ENCODE measurements at places on chromosomes 7 and 10. TPM values are rescaled to one million over a fixed set of nuclear protein-coding genes. Genes with fewer than 3 reads are reported as not detected.

Gene ZNF736
- 24.5 TPM for total RNA-seq

Gene VPS37D
- total RNA-seq: 0.40 TPM

Gene VGF
- 0.33 TPM for total RNA-seq

Gene HOXA6
- not detected for total RNA-seq

Gene GPR26
- not detected for total RNA-seq

Gene MRLN
- total RNA-seq: not detected

Gene PTPRN2
- 4.8 TPM for total RNA-seq

Gene MAGI2
- total RNA-seq: 0.08 TPM

Gene HIPK2
- total RNA-seq: 24.0 TPM

Gene PNLIP
- not detected for total RNA-seq

Gene NEURL1
- total RNA-seq: 1.1 TPM

Gene DIP2C
- total RNA-seq: 0.70 TPM

Gene SPDYE8
- not detected for total RNA-seq

Gene AIFM2
- total RNA-seq: 3.7 TPM

Gene EPC1
- total RNA-seq: 41.6 TPM

Gene NRP1
- 2.6 TPM for total RNA-seq

Gene PRR15
- total RNA-seq: not detected

Gene CPEB3
- total RNA-seq: 2.8 TPM

Gene GJC3
- not detected for total RNA-seq

Gene RNF32
- total RNA-seq: 4.1 TPM

Gene CALHM1
- 0.73 TPM for total RNA-seq

Gene SSMEM1
- total RNA-seq: not detected

Gene CRYGN
- 0.35 TPM for total RNA-seq

Gene CREB5
- total RNA-seq: not detected

Gene NXPH1
- total RNA-seq: not detected

Gene HABP2
- total RNA-seq: not detected

Gene VSTM4
- 0.10 TPM for total RNA-seq

Gene CHAT
- not detected for total RNA-seq

Gene NKX6-2
- not detected for total RNA-seq

Gene BAZ1B
- 84.5 TPM for total RNA-seq

Gene TCERG1L
- total RNA-seq: 0.08 TPM

Gene LRRC18
- not detected for total RNA-seq

All from activated CD4-positive, alpha-beta memory T cell treated with anti-CD3 and anti-CD28 coated beads, Interleukin-2, amount 10 ng/mL, durations not matched to agents 7 days and 5 days (primary cell).